ENCODE measurements at places on chromosomes 2 and 18. TPM values are rescaled to one million over a fixed set of nuclear protein-coding genes. Genes with fewer than 3 reads are reported as not detected.

PKP4 gene
- 83.4 TPM for total RNA-seq

NAGK gene
- total RNA-seq = 41.8 TPM

WDPCP gene
- total RNA-seq = 49.2 TPM

SPEG gene
- 31.2 TPM for total RNA-seq

RAPH1 gene
- total RNA-seq = 47.7 TPM

IL1F10 gene
- total RNA-seq = not detected

ACVR1C gene
- total RNA-seq = 0.37 TPM

LOXL3 gene
- total RNA-seq = 14.6 TPM

FSHR gene
- 0.69 TPM for total RNA-seq

NYAP2 gene
- total RNA-seq = 0.79 TPM

FEV gene
- total RNA-seq = not detected

COLEC11 gene
- 2.9 TPM for total RNA-seq

ASPRV1 gene
- 2.9 TPM for total RNA-seq

CNOT9 gene
- 43.8 TPM for total RNA-seq

CSRNP3 gene
- 34.1 TPM for total RNA-seq

NEU2 gene
- total RNA-seq = not detected

LIPG gene
- total RNA-seq = 5.0 TPM

MOGAT1 gene
- not detected for total RNA-seq

CHST10 gene
- total RNA-seq = 12.5 TPM

CD302 gene
- 51.8 TPM for total RNA-seq

FRZB gene
- 3.7 TPM for total RNA-seq

SH3RF3 gene
- total RNA-seq = 3.6 TPM

AMER3 gene
- total RNA-seq = 0.42 TPM

CD8B2 gene
- total RNA-seq = 0.37 TPM

UPP2 gene
- 0.16 TPM for total RNA-seq
